ENCODE measurements at places on chromosomes 5 and 9. TPM values are rescaled to one million over a fixed set of nuclear protein-coding genes. Genes with fewer than 3 reads are reported as not detected.

DNA sequence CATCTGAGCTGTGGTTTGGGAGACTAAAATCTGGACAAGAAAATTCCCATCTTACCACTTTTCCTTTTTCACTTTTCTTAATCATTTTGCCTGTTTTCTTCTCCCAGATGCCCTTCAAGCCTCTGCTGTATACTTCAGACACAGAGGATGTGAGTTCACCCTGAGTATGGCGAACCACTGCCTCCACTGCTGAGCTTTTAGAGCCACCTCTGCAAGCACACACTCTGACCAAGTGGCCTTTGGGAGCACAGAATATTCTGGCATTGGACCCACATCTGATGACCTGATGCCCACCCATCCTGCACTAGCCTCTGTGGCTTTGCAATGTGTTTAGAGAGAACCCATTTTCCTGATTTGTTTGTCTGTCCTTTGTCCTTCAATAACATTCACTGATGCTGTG lies 32.5 kb downstream of the TERT start:
- H3K4me1 ChIP-seq, result no peaks in the 10 kb centered on the region
- H3K36me3 ChIP-seq, result no peaks in the 10 kb centered on the region
- no peak overlapping the region for H3K4me3 ChIP-seq
- H3K27me3 ChIP-seq, result no peaks in the 10 kb centered on the region

- no peak for DNase-seq
- peaks cover 25% of the 10 kb centered on the region for H3K27me3 ChIP-seq
- H3K36me3 ChIP-seq, result no peaks in the 10 kb centered on the region
- H3K4me3 ChIP-seq, result no peak overlapping the region
- H3K4me1 ChIP-seq, result no peaks in the 10 kb centered on the region
These were observed 19.3 kb upstream of the TOR2A start for GRCh38 chr9:127754099-127755060.

Gene TXNDC15
- 31.8 TPM for total RNA-seq

Gene ZER1
- 54.7 TPM for total RNA-seq

Data from colonic mucosa (tissue), 4 donors.